ENCODE measurements at places on chromosomes 3 and 15.
A peak's percentile ranks its signal among the peaks of the same experiment; 100 is the strongest.

DNA sequence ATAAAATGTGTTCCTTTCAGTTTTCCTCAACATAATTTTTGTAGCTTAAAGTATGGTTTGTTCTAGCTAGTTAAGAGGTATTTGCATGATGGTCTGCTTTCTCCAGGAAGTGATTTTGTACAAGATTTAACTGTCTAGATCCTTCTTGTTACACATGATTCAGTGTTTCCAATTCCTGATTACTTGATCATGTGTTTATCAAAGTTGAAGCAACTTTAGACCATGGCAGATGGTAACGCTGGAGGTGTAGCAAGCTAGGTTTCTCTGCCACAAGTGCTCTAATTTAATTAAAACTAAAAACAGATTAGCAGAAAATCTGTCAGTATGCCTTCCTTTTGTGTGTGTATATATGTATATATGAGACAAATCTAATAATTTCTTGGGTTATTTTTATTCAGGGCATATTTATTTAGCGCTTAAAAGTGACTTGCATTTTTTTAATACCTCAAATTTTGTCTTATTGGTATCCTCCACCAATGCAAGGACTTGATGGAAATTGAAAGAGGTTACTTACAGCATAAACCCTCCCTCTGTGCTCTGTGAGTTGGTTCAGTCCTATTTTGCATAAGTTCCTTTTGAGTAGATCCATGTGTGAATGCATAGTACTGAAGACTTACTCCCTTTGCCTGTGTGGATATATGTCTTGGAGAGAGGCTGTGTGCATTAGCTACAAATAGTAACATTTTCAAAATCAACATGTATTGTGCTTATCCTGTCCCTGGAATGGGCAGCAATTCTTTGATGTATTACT is 157.3 kb upstream of the CGNL1 start:
- no peak for DNase-seq

- DNase-seq, result no peak
These were observed 297.2 kb downstream of the FHIT start for GRCh38 chr3:60954048-60954447.

- peak; percentile 85 for DNase-seq
These were observed at the start of gene ZMYND10 for GRCh38 chr3:50345586-50346234. Gene ZMYND10 (minus strand): TSS chr3:50345732. CDS start chr3:50345579, 153 bp downstream.

GRCh38 chr3:67860429-67860828 is 206.0 kb upstream of the SUCLG2 start:
- DNase-seq, result no peak

- DNase-seq, result no peak
These were observed 518.6 kb downstream of the GBE1 start for GRCh38 chr3:81242871-81243270.

- DNase-seq, result no peak
These were observed 61.7 kb downstream of the KLF15 start for GRCh38 chr3:126295407-126295939.

DNA sequence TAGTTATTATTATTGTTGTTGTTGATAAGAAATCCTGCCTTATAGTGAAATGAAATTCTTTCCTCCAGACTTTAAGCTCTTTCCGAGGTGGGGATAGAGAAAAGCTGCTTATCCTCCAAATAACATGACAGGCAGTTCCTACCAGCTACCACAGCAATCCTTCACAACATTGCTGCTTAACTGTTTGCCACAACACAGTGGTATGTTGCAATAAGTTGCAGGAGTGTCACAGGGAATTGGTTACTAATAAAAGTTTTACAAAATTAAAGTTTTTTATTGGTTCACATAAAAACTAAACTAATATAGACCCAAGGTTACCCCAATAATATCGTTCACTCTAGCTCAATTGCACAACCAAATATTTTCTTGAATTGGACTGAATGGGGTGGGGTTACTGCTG is 57.4 kb upstream of the ICE2 start:
- no peak for DNase-seq

GRCh38 chr15:74422265-74422651 is 11.5 kb downstream of the SEMA7A start:
- DNase-seq, result no peak

- DNase-seq, result no peak
These were observed 6.5 kb downstream of the PSMD2 start for GRCh38 chr3:184305577-184305976.

GRCh38 chr3:182331341-182331740 is 462.0 kb upstream of the ATP11B start:
- no peak for DNase-seq
